Naive thymus-derived CD8-positive, alpha-beta T cell (primary cell): ENCODE measurements at places on chromosomes 5 and 9. TPM values are rescaled to one million over a fixed set of nuclear protein-coding genes. Genes with fewer than 3 reads are reported as not detected.

Gene DMGDH
- 0.99 TPM for total RNA-seq

Gene SPRY4
- not detected for total RNA-seq

Gene SREK1
- total RNA-seq = 92.4 TPM

DNA sequence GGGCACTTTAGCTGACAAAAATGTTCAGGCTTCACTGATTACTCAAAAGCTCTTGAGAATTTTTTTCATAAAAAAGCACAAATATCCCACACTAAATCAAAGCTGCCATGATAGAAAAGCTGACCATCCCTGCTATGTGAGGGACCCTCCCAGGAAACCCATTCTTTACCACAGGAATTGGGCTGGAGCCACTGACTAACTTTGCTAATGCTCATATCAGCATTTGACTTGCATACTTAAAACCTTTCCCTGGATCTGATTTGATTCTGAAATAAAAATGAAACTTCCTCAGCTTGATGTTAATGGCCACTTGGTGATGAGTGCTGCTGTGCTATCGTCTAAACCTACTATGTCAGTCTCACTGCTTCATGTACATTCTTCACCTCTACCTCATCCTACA is 243.6 kb downstream of the PRELID2 start:
- H3K27me3 ChIP-seq = no peaks in the 10 kb centered on the region
- no peak overlapping the region for H3K4me3 ChIP-seq
- no peak for DNase-seq
- no peak overlapping the region for H3K27ac ChIP-seq
- no peaks in the 10 kb centered on the region for H3K36me3 ChIP-seq
- no peaks in the 10 kb centered on the region for H3K4me1 ChIP-seq

GRCh38 chr9:136494012-136494411 is 11.2 kb upstream of the SEC16A start:
- H3K27ac ChIP-seq = no peak overlapping the region
- no peaks in the 10 kb centered on the region for H3K36me3 ChIP-seq
- H3K4me3 ChIP-seq = no peak overlapping the region

Gene TAS2R1
- not detected for total RNA-seq

Gene ANKRD31
- total RNA-seq = 2.7 TPM

Gene C6
- total RNA-seq = not detected

DNA sequence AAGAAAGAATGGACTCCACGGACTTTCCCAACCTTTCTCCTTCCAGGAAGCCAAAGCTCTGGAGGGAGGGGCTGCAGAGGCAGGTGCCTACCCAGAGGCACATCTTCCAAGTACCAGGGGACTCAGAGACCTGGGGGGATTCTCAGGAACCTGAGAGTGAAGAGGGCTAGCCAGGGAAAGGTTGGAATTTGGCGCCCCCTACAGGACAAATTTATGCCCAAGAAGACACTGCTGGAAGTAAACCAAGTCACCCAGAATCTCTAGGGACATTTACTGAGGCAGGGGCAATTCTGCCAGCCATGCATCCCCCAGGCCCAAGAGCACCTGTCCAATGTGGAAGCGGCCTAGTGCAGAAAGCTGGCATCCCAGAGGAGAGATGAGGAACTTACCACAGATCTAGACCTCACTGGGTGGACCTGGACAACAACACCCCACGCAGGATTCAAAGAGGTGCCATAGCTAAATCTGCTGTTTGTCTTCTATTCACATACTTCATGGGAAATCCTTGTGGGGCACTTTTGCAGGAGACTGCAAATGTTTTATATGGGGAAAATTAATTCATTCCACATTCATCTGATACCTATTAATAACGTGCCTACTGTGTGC is 25.9 kb upstream of the IDNK start:
- H3K4me1 ChIP-seq = no peaks in the 10 kb centered on the region
- peaks cover 5% of the 10 kb centered on the region for H3K36me3 ChIP-seq
- no peak overlapping the region for H3K4me3 ChIP-seq

DNA sequence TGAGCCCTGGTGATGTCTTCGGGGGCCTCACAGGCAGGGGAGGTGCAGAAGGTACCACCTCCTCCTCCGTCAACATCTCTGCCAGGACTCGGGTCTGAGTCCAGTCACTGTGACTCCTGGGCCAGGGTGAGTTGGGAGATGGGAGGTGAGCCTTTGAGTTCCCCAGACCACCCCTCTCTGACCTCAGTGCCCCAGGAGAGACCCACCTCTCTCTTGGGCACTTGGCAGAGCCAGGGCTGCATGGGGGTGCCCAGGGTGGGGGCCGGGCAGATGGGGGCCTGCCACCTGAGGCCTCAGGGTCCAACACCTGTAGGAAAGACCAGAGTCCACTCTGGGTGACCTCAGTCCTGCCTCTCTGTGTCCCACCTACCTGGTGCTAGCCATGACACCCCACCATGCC is 6.8 kb downstream of the KIF12 start:
- no peak overlapping the region for H3K27ac ChIP-seq
- no peaks in the 10 kb centered on the region for H3K36me3 ChIP-seq
- peaks cover 9% of the 10 kb centered on the region for H3K4me1 ChIP-seq
- DNase-seq = no peak
- H3K4me3 ChIP-seq = no peak overlapping the region

Gene SHOC1
- total RNA-seq = not detected

Gene RALGPS1
- total RNA-seq = 5.5 TPM

DNA sequence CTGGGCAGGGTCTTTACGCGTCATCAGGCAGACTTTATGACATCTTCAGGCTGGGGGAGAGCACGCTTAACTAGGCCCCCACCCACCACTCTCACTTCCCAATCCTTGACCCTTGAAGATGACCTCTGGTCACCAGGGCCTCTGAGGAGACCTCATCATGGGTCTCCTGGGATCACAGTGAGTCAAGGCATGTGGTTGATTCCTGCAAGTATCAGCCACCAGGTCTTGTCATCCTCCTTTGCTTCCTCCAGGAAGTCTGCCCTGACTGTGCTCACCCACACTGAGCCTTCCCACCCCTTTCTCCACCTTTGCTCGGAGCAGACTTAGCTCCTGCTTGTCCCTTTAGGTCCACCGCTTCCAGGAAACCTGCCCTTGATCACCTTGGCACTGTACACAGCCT is 17.3 kb downstream of the ODF2 start:
- H3K36me3 ChIP-seq = peaks cover 68% of the 10 kb centered on the region
- peaks cover 4% of the 10 kb centered on the region for H3K4me1 ChIP-seq
- H3K27ac ChIP-seq = no peak overlapping the region
